ENCODE measurements at places on chromosomes 1 and 21.

DNA sequence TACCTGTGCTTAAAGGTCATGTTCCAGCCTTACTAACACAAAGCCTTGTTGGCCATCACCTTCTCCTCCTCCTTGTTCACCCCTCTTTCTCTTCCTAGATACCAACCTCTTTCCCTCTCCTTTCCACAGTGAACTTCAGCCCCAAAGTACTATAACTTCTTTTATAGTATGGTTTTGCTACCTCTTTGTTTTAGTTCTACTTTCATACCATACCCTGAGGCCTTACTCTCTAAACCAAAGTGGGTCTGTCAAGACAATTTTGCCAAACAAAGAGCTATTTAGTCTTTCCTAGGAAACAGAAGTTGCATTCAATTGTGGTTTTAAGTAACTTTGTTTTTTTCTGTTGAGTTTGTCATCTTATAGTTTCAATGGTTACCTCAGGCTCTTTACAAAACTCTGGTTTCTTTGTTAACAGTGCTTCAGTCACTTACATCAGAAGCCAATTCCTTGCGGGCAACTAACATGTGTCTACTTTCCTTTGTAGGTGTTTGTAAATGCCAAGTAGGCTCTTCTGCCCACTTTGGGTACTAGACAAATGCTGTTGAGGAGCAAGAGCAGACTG lies 623.9 kb upstream of the PKN2 start:
- no peak for DNase-seq

- DNase-seq: no peak
These were observed 90.2 kb upstream of the NGF start for GRCh38 chr1:115428256-115428655.

GRCh38 chr1:44366371-44366975 lies 11.4 kb upstream of the ERI3 start:
- no peak for DNase-seq

GRCh38 chr1:90335558-90335957 lies 340.6 kb downstream of the ZNF326 start:
- DNase-seq: no peak

- no peak for DNase-seq
These were observed 57.4 kb downstream of the DIP2A start for GRCh38 chr21:46516068-46516467.

- no peak for DNase-seq
These were observed 684.4 kb downstream of the PLA2G4A start for GRCh38 chr1:187513190-187513589.

GRCh38 chr1:119556423-119556822 lies 49.4 kb downstream of the HSD3B1 start:
- DNase-seq: no peak

- no peak for DNase-seq
These were observed 16.6 kb upstream of the TNN start for GRCh38 chr1:175050992-175051391.

DNA sequence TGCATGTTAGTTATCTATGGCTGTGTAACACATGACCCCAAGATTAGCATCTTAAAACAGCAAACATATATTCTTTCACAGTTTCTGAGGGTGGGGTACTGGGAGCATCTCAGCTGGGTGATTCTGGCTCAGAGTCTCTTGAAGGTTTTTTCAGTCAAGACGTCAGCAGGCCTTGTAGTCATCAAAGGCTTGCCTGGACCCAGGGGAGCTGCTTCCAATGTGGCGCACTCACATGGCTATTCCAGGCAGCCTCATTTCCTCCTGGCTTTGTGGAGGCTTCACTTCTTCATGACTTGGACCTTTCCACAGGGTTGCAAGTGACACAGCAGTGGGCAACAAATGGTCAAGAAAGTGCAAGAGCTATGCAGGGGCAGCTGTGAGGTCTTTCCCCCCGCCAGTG lies 114.7 kb downstream of the ACTL8 start:
- DNase-seq: no peak

DNA sequence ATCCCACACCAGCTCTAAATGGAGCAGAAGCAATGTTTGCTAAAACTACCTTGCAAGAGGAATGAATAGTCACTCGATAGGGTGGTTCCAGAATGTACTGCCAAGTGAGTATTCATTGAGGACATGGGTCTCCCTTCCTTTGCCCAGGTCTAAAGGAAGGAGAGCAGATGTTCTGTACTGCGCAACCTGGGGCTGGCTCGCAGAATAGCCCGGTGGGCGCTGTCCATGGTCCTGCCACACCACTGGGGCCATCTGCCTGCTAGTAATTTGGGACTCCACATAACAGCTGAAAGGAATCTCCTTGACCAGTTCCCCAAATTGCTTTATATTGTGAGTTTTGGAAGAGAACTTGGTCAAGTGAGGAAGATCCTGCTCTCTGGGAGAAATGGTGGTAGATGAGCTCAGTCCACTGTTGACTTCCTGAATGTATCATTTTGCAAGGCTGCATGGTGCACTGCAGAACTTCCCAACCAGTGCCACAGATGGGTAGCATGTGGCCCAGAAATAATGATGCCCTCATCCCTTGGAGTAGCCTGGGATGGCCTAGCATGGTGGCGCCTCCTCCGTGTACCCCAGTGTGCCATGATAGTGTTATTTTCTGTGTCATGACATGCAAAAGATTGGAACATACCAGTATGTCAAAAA lies 5.7 kb downstream of the SLC6A17 start:
- peak; percentile 45 for DNase-seq

DNA sequence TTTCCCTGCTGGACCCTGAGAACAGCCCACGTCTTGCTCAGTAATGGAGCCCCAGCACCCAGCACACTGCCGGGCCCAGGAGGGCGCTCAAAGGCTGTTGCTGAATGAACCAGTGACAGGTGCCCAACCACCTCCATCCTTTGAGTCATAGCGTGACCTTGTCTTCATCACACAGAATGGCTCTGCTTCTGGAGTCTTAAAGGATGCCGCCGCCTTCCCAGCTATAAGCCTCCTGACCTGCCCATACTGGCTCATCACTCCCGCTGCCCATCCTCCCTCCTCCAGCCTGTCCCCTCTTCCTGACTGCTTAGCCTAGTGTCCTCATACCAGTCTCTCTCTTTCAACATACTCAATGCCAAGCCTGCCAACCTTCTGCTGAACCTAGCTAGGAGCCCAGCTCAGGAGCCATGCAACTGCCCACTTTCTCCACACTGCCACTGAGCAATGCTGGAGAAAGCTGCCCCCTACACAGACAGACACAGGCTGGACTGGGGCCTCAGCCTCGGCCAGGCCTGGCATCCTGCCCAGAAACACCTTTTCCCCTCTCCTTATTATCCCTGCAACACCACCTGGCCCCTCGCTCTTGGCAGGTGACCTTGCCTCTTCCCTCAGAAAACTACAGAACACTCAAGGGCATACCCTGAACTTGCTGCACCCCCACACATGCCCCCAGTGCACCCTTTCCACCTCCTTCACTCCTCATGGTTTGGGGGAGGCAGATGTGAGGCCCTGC lies 14.1 kb downstream of the TTC39A start:
- DNase-seq: no peak

GRCh38 chr1:91803847-91804545 lies 82.0 kb downstream of the TGFBR3 start:
- peak; percentile 78 for DNase-seq

DNA sequence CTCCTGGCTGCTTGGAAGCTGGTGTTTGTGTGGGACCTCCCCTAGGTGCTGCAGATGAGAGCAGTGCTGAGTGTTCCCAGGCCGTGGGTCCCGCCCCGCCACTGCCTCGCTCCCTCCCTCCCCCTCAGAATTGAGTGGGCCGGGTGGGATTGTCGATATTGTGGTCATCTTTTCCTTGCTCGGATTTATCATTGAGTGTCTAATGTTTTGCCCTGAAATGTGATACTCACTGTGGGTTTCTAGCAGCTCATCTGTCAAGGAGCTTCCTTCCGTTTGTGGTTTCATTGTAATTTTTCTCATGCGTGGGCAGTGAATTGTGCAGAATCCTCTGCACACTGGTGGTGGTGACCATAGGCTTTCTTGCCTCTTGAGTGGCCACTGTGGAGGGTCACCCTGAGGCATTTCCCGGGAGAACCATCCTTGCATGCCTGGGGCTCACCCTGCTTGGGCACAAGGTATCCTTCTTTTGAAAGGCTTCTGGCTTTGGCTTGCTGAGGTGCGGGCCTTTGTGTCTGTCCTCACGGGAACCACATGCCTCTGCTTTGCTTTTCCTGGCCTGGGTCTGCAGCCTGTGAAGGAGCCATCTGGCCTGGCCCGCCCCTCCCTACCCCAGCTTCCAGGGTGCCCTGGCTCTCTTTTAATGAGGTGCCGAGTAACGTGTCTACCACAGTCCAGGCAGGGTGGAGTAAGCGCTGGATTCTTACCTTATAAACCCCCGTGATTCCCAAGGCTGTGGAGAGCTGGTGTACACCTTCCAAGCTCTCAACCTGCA lies 25.6 kb downstream of the SLX9 start:
- peak; percentile 55 for DNase-seq

DNA sequence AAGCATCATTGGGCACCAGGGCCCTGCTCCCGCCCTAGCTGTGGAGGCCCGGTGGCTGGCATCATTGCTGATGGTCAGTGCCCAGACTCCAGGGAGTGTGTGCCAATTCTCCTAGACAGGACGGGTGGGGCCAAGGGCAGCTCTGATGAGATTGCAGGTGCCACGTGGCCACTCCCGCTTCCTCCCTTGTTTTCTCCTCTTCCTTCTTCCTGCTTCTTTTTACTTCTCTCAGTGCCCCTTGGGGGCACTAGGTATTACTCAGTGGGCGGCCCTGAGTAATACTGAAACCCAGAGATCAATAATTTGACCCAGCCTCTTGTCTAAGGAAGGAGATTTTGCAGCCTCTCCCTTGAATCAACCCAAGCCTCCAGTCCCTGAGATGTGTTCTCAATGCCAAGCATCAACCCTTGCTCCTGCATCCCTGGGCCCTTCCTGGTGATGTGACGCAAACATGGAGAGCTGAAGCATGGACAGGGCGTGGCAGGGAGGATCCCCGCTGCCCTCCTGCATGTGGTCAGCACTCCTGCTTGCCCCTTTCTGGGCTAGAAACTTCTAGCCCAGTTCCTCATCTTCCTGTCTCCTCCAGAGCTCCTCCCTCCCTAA lies 32.4 kb downstream of the CDK18 start:
- peak; percentile 35 for DNase-seq

GRCh38 chr1:150558303-150558704 lies 9.1 kb downstream of the ADAMTSL4 start:
- DNase-seq: no peak

GRCh38 chr21:43949499-43950208 lies 62.5 kb upstream of the TRAPPC10 start:
- DNase-seq: no peak

- DNase-seq: no peak
These were observed 2.9 kb upstream of the SHCBP1L start for GRCh38 chr1:182955596-182956588.

DNA sequence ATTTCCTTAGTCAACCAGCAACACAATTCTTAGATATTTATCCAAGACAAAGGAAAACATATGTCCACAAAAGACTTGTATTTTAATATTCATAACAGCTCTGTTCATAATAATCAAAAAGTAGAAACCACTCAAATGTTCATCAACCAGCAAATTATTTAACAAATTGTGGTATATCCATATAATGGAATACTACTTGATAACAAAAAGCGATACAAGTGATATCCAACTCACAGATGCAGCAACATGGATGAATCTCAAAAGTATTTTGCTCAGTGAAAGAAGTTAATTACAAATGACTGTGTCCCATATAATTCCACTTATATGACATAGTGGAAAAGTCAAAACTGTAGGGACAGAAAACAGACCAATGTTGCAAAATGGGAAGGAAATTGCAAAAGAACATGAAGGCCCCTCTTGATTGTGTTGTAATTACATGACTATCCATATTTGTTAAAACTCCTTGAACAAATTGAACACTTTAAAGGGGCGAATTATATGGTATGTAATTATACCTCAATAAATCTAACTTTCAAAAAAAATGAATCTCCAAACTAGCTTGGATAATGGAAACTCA lies 116.9 kb downstream of the EDEM3 start:
- DNase-seq: no peak

DNA sequence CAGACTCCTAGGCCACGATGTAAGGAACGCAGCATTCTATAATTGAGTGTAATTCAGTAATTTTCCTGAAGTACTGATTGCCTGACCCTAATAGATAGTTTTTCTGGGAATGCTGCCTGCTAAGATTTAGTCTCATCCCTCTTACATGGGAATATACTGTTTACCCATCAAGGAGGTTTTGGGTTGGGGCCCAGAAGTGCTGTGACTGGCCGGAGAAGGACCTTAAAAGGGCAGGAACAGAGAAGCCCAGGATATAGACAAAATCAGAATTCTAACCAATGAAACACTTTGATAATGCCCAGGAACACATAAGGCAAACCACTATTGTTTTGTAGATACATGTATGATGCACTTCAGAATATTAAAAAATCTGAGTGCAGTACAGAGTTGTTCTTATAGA lies 111.6 kb downstream of the RGS2 start:
- DNase-seq: no peak

DNA sequence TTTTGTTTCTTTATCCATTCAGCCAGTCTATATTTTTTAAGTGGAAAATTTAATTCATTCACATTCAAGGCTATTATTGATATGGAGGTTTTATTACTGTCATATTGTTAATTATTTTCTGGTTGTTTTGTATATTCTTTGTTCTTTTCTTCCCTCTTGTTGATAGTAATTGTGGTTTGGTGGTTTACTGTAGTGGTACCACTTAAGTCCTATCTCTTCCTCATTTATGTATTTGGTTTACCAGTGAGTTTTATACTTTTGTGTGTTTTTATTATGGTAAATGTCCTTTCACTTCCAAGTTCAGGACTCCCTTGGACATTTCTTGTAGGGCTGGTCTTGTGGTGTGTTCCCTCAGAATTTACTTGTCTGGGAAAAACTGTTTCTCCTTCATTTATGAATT lies 28.1 kb upstream of the PM20D1 start:
- no peak for DNase-seq

DNA sequence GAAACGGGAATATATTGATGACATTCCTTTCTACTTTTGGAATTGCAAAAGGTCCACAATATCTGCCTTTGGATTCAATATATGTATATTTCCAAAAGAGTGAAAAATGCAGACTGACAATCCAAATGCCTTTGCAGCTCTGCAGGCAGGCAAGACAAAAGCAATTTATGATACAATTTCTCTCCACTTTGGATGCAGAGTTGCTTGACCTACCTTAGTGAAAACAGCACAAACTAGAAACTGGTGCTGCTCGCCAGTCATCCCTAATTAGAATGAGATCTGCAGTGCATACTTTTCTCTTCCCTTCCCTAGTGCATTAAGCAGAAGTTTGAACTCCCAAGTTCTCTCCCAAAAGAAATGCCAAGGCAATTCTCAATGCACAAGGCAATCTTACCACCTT lies 56.8 kb downstream of the KIAA0319L start:
- no peak for DNase-seq

- DNase-seq: no peak
These were observed 7.5 kb downstream of the FHAD1 start for GRCh38 chr1:15254559-15254958.

DNA sequence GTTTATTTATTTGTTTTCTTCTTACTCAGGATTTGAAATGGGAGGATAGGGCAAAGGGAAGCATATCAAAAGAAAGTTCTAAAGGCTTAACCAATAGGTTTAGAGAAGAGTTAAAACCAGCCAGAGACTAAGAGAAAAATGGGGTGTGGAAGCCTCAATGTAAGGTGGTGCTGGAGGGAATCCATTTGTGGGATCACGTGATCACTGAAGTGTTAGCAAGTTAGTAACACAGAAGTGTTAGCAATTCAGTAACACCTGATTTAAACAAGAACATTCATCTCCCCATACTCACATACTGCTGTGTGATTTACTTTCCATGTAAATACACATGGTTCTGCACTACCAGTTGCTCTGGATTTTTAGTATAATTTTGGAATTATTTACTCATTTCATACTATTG lies 451.2 kb downstream of the DISC1 start:
- no peak for DNase-seq
